Peyer's patch (tissue), 4 donors: ENCODE measurements at places on chromosomes 13 and 19.

GRCh38 chr13:60922576-60923231 is 492.9 kb downstream of the PCDH20 start:
- no peak for DNase-seq

DNA sequence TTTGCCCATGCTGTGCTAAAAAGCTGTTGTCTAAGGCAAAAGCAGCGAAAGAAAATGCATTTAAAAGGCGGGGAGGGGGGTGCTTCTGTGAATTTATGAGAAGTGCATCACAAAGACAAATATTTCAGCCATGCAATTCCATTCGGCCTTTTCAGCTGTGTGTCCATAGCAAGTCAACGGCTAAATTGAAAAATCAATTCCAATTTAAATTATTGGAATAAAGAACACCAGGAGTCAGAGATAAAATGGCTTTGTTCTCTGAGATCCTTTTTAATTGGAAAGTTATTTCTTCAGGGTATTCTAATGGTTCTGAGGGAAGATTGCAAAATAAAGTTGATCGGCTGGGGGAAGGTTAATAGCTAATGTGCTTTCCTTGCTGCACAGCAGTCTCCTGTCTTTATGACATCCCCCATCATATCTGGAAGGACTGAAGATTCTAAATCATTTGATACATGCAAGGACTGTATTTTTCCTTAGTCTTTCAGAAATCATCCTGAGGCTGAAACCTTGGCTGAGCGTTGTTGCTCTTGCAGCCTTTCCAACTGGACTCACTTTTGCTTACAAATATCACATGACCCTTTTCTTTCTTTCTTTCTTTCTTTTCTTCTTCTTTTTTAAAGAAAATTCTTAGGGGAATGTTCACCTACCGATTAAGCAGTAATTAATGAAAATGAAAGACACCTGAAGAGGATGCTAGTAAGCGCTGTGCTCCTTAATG is 647.1 kb downstream of the DACH1 start:
- DNase-seq = no peak

GRCh38 chr13:106794117-106794516 is 226.2 kb upstream of the ARGLU1 start:
- DNase-seq = no peak

GRCh38 chr13:105445796-105446195 is 1089.7 kb downstream of the EFNB2 start:
- no peak for DNase-seq

DNA sequence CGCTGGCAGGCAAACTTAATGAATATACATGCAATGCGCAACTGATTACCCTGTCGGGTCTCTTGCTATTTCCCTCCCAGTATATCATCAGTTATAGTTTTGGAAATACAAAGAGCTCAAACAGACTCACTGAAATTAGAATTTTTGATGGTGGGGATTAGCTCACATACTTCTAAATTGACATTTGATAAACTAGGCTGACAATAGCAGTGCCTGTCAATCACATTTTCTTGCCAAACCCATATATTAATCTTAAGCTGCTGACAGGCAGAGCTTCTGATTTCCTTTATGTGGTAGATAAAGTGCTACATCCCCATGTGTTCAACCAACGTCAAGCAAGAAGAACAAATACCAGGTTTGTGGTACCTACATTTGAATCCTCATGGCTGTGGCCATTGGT is 241.6 kb downstream of the DNAJC15 start:
- no peak for DNase-seq

GRCh38 chr13:102443249-102443648 is 41.4 kb upstream of the FGF14 start:
- no peak for DNase-seq

- DNase-seq = no peak
Observed at GRCh38 chr19:29806098-29806866, 5.5 kb upstream of the CCNE1 start.

DNA sequence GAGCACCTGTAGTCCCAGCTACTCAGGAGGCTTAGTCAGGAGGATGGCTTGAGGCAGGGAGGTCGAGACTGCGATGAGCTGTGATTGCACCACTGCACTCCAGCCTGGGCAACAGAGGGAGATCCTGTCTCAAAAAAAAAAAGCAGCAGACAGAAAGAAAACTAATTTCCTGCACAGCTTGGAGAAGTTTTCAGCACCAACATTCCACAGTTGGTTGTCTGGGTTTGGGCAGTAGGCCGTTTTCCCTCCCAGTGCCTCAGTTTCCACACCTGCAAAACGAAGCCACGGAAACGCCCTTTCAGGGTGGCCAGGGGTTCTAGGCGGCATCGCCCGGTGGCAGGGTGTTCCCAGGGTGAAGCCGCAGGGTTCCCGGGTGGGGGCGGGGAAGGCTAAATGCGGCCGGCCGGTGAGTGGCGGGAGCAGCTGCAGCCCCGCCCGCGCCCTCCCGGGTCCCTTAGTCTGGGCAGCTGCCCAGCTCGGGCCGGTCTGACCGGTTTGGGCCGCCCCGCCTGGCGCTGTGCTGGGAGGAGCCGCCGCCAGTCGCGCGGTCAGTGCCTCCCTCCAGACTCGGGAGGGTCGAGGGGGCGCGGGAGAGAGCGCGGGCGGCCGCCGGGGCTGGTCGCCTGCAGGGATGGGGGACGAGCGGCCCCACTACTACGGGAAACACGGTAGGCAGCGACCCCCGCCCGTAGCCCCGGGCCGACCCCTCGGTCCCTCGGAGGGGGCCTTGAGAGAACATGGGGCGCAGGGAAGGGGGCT is at the start of gene SLC44A2:
TSS of gene SLC44A2 (plus strand) at position 551 of the 759 bp plus-strand sequence. CDS start at position 632, 81 bp downstream.
- no peak for DNase-seq

GRCh38 chr19:58582985-58583384 is 9.8 kb upstream of the MZF1 start:
- no peak for DNase-seq

GRCh38 chr13:102715447-102715846 is 20.6 kb upstream of the METTL21C start:
- no peak for DNase-seq

GRCh38 chr19:566403-566802 is 6.0 kb upstream of the BSG start:
- no peak for DNase-seq

DNA sequence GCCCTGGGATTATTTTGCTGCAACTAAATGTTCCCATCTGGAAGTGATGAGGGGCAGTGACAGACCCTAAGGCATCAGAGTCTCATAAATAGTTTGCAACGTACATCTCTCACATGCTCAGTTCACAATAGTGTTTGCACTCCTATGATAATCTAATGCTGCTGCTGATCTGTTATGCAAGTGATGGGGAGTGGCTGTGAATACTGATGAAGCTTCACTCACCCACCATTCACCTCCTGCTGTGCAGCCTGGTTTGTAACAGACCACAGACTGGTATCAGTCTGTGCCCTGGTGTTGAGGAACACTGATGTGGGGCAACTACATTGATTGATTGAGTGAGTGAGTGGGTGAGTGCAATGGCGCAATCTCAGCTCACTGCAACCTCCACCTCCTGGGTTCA is 54.9 kb downstream of the ZNF726 start:
- no peak for DNase-seq

DNA sequence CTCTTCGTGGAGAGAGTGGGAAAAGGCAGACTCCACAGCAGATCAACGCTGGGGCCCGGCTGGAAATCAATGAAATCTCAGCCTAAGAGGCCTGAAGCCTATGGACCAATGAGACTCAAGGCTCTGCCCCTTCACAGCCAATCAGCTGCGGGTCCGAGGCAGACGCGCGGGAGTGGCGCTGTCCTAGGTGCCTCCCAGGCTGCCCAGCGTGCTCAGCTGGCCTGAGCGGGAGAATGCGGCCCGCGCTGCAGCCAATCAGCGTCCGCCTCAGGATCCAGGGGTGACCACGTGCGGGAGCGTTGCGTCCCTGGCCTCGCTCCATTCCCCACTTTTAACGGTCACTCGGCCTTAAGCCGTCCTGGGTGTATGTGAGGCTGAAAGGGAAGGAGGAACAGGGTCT is at the start of gene ZBTB32:
TSS of gene ZBTB32 (plus strand) at position 341 of the 400 bp plus-strand sequence. CDS start 10,069 bp downstream, outside the sequence.
- no peak for DNase-seq

DNA sequence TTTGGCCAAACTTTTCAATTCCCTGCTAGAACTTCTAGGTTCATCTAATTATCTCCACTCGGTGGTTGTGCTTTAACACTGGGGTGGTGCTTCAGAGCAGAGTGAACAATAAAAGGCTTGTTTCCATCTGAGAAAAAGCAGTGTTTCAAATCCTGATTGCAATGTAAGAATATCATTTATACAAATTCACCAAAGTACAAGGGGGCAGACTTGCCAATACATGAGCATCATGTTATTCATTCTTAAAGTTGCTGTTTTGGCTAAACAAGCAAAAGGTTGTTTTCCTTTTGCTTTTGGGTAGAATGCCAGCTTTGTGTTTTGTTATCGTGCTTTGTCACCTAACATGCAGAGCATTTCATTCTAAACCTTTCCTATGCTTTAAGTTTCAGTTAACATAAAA is 78.5 kb upstream of the UBAC2 start:
- DNase-seq = no peak

DNA sequence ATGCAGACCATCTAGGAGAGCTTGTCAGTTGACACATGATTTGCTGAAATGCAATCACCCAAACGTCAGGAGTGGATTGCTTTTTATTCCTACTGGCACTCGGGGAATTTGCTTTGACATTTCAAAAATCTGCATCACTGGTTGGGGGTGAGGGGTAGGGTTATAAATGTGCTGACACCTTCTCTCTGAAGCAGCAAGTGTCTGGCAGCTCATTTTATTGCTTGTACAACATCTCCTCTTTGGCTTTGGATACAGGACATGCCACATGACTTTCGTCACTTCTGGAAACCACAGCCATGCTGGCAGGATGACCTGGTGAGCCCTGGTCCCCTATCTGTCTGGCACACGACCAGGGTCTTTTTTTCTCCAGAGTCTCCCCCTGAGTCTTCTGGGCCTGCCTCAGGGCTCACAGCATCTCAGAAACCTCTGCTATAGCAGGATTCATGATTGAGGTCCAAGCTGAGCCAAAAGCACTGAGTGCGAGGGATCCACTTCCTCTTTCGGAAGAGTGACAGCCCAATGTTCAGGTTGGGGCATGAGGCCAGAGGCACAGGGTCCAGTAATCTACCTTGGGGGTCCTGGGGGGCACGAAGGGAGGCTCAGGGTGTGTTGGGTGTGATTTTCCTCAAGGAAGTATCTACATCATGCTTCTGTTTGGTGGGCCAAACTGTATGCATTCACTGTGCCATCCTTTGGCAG is 60.1 kb downstream of the HSPH1 start:
- no peak for DNase-seq

DNA sequence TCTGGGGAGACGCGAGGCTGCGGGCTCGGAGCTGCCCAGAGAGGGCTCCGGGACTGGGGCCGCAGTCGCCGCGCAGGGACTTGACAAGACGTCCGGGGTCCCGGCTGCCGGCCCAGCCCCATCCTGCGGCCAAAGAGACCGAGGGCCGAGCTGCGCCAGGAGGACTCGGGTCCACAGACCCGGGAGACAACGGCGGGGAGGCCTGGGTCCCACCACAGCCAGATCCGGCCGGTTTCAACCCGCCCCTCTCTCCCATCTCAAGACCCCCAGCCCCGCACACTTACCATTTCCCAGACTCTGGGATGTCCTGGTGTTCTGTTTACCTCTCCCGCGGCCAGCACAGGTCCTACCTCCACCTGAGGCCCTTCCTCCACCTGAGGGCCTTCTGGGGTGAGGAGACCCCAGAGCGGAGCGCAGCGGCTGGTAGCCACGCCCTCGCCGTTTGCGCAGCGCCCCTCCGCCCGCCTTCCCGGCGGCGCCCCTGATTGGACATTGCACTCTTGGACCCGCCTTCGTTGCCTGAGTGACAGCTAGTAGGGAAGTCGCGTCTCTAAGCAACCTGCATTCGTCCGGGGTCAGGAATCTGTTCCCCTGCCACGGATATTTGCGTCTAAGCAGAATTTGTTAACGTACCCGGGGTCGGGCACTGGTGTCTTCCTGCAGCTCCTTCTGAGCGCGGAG is at the start of gene ZNF709:
TSS of gene ZNF709 (minus strand) at position 446 of the 681 bp plus-strand sequence. CDS start at position 287, 159 bp downstream.
- peak; percentile 91 for DNase-seq

GRCh38 chr19:47044946-47045866 is 3.2 kb downstream of the TMEM160 start:
- DNase-seq = no peak

- DNase-seq = no peak
Observed at GRCh38 chr13:40993987-40994386, 25.1 kb downstream of the ELF1 start.

DNA sequence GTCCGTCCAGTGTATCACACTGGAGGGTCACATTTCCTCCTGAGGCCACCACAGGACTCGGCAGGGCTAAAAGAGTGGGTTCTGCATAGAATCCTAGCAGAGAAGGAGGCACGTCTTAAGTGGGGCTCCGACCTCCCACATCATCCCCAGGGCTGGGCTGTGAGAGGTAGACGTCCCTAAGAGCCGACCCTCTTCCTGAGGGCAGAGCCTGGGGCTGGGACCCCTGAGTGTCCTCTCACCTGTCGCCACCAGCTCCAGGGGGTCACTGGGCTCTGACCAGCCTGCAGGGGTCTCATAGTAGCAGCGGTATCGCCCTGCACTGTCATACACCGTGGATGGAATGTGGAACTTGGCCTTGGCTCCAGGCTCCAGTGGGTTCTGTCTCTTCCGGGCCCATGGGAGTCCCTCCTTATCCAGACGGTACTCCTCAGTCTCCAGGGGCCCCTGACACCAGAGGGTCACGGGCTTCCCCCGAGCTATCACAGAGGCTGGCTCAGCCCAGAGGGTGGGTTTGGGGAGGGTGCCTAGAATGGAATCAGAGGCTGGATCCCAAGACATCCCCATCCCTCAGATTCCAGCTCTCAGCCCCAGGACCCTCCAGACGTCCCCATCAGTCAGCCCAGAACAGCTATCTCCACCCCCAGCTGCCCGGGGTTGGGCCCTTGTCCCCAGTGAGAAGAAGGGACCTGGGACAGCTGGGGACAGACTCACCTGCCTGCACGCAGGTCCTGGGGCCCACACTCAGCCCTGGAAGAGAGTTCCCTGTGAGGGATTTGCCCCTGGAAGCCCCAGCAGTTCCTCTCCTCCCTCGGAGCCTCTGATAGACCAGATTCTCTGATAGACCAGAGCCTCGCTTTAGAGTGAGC is 590 bp downstream of the LILRB5 start:
- DNase-seq = no peak

DNA sequence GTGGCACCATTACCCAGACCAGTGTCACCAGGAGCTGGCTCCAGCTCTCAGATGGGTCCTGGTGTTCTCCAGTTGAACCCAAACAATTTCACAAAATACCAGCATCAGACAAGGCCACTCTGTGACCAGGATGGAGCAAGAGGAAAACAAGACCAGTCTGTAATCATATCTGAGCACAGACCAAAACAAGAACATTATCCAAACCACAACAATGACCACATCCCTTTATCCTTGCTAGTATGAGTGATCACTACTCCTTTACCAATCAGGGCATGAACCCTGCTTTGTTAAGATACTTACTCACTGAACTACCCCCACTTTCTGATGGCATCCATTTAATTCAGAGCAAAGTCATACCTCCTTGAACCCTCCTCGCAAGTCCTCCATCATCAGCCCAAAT is 145.9 kb downstream of the NUFIP1 start:
- no peak for DNase-seq

GRCh38 chr13:43170506-43170905 is 147.1 kb downstream of the DNAJC15 start:
- no peak for DNase-seq

DNA sequence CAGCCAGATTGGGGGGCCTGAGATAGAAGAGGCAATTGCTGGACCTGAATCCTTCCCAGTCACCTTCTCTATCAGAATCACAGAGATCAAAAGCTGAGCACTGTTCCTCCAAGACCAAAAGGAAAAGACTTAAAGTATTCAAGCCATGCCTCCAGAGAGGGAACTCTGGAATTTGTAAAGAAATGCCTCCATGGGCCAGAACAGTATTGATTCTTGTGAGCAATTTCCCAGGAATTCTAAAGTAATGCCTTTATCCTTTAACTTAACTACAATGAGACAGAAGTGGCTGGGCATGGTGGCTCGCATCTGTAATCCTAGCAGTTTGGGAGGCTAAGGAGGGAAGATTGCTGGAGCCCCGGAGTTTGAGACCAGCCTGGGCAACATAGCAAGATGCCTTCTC is 148.8 kb downstream of the FLT1 start:
- no peak for DNase-seq
